ENCODE measurements at places on chromosomes 2 and 18.

DNA sequence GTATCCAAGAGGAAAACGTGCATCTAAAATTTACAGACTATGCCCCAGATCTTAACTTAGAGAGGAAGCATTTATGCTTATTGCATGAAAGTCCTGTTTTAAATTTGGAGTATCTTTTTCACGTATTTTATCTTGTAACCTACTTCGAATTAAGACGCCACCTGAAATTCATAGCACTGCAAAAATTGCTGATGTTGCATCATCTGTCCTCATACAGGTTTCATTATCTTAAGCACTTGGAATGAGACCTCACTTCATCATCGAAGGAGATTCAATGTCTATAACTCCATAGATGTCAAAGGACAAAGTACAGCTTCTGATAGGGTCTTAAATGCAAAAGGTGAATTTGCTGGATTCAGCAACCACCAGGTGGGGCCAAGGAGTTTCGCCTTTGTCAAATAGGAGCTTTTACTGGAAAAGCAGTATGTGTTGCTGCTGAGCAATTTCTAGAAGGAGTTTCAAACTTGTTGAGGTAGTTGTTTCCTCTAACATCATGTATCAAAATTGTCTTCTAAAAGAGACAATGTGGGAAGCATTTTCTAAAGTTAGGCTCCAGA lies 106.4 kb upstream of the CCDC85A start:
- no peak for DNase-seq

GRCh38 chr2:174644406-174644805 lies 46.8 kb upstream of the WIPF1 start:
- DNase-seq, result no peak

GRCh38 chr2:236121546-236121945 lies 46.6 kb downstream of the GBX2 start:
- DNase-seq, result no peak

GRCh38 chr2:177721087-177721486 lies 328.5 kb downstream of the AGPS start:
- DNase-seq, result no peak

DNA sequence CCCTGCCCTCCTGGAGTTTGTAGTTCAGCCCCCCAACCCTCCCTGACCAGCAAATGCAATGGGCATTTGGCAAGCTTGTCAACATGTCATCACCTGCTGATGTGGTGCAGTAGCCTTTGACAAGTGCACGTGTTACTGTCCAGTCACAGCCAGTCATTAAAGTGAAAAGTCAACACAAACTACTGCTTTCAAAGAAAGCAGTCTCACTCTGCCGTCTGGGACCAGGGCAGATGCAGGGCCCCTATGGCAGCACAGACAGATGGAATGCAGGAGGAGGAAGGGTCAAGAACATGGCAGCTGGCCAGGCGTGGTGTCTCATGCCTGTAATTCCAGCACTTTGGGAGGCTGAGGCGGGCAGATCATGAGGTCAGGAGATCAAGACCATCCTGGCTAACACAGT lies 222.4 kb upstream of the OSR1 start:
- no peak for DNase-seq

DNA sequence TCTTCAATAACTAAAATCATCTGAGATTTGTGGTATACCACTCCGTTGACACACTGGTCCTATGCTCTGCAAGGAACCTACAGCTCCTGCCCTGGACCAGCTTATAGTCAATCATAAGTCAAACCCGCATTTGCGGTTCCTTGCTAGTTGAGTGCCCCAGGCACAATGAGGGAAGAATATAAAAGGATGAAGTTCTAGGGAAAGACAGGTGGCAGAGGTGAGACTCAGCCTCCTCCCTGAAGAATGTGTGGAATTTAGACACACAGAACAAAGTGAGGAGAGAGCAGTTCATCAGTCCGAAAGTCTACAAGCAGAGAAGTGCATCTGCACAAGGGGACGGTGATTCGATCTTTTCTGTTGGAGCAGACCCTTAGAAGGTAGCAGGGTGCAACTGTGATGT lies 615.0 kb upstream of the FANCL start:
- no peak for DNase-seq

GRCh38 chr2:229270551-229271410 lies at the start of gene PID1:
Gene PID1, minus strand, starts transcription at chr2:229271287. Its CDS starts 244 bp downstream, at chr2:229271043.
- DNase-seq, result no peak

Measured in activated CD4-positive, alpha-beta T cell treated with anti-CD3 and anti-CD28 coated beads for 24 hours (primary cell).